Activated naive CD4-positive, alpha-beta T cell treated with anti-CD3 and anti-CD28 coated beads, Interleukin-2, amount 50 U/mL, for 72 hours (primary cell): ENCODE measurements at places on chromosomes 7 and 10. TPM values are rescaled to one million over a fixed set of nuclear protein-coding genes. Genes with fewer than 3 reads are reported as not detected.

The C10orf67 gene
- total RNA-seq: 0.23 TPM

The WEE2 gene
- not detected for total RNA-seq

The INPP5F gene
- total RNA-seq: 27.3 TPM

The FKBP9 gene
- total RNA-seq: 2.1 TPM

The AKR1D1 gene
- total RNA-seq: not detected

DNA sequence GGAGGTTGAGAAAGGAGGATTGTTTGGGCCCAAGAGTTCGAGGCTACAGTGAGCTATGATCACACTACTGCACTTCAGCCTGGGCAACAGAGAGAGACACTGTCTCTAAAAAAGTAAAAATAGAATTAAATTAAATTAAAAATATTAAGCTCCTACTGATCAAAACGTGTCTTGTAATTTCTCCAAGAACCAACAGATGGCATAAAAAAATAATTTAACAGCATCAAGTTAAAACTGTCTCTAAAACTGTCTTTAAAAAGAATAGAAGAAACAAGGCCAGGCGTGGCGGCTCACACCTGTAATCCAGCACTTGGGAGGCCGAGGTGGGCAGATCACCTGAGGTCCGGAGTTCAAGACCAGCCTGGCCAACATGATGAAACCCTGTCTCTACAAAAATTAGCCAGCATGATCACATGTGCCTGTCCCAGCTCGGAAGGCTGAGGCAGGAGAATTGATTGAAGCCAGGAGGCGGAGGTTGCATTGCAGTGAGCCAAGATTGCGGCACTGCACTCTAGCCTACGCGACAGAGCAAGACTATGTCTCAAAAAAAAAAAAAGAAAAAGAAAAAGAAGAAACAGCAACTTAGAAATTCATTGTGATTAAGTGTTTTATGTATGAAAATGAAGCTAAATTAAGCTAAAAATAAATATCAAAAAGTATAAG lies 24.5 kb downstream of the MTPAP start:
- no peak for DNase-seq

GRCh38 chr10:70348228-70348850 lies 34.1 kb downstream of the LRRC20 start:
- DNase-seq: peak; percentile 55

GRCh38 chr10:128539510-128540127 lies 413.4 kb upstream of the MKI67 start:
- DNase-seq: no peak

DNA sequence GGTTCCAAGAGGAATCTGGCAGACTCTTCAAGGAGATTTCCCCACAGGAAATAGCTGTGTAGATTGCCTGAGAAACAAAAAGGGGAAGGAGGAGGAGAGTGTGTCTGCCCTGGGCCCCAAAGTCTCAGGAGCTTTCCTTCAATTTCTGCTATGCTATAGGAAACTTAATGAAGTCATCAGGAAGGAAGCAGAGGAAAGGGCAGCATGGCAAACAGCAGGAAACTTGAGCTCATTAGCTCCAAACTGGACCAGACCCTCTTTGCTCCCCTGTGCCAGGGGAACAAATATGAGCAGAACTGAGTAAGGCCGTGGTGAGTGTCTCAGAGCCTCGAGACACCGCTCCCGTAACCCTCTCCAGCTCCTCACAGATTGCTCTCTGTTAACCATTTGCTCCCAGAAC lies 4.8 kb upstream of the KCNIP2 start:
- DNase-seq: no peak

GRCh38 chr10:124388823-124389612 lies 29.7 kb downstream of the OAT start:
- peak; percentile 91 for DNase-seq

DNA sequence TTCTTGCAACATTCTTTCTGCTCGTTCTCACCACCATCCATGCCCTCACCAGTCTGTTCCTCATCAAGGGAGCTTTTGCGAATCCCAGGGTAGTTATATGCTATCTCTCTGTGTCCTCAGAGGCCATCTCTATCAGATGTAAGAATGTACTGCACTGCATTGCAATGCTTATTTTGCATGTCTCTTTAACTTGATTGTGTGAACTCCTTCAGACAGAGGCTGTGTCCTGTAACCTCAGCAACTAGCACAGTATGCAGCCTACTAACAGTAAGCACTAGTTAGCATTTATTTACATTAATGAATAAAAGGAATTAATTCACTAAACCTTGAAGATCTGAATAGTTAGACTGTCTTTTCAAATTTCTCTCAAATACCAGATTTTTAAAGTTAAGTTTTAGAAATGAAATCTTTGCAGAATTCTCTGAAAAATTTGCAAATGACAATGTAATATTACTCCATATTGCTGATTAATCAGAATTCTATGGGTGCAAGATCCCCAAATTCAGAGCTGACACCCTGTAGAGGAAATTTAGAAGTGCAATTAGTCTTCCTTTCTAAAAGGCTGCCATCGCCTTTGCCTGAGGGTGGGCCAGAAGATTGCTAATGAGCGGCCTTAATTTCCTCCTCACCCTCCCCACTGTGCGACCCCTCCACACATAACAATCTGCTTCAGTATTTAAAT lies 10.3 kb upstream of the LHFPL3 start:
- no peak for DNase-seq

GRCh38 chr7:33614357-33615117 lies 290.8 kb upstream of the BMPER start:
- no peak for DNase-seq

- DNase-seq: no peak
These were observed 422.8 kb downstream of the GATA3 start for GRCh38 chr10:8477300-8477699.

DNA sequence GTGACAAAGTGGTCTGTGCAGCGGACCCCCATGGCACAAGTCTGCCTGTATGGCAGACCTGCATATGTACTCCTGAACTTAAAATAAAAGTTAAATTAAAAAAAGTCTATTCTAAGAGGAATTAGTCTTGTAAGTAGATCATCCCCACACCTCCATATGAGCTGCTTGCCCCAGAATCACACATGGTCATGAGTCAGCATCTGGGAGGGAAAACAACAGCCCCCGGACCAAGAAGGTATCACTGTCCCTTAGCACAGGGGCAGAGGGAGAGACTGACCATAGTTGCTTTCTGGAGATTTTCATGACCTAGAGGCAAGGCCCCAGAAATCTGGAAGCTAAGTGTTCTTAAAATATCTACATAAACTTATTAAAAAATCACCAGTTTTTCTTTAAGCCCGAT lies 86.6 kb upstream of the PDK4 start:
- DNase-seq: no peak

DNA sequence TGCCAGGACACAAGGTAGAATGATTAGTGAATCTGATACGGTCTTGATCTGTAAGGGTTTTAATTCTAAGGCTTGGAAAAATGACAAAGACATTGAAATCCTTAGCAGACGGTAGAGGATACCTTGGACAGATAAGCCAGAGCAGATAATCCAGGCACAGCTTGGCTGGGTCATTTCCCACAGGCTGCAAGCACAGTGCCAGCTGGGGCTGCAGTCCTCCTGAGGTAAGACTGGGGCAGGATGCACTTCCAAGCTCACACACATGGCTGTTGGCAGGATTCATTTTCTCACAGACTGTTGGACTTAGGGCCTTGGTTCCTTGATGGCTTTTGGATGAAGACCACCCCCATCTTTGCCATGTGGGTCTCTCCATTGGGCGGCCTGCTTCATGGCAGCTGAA lies 63.2 kb upstream of the BMPER start:
- no peak for DNase-seq

GRCh38 chr7:50552921-50553320 lies 12.3 kb downstream of the DDC start:
- no peak for DNase-seq

DNA sequence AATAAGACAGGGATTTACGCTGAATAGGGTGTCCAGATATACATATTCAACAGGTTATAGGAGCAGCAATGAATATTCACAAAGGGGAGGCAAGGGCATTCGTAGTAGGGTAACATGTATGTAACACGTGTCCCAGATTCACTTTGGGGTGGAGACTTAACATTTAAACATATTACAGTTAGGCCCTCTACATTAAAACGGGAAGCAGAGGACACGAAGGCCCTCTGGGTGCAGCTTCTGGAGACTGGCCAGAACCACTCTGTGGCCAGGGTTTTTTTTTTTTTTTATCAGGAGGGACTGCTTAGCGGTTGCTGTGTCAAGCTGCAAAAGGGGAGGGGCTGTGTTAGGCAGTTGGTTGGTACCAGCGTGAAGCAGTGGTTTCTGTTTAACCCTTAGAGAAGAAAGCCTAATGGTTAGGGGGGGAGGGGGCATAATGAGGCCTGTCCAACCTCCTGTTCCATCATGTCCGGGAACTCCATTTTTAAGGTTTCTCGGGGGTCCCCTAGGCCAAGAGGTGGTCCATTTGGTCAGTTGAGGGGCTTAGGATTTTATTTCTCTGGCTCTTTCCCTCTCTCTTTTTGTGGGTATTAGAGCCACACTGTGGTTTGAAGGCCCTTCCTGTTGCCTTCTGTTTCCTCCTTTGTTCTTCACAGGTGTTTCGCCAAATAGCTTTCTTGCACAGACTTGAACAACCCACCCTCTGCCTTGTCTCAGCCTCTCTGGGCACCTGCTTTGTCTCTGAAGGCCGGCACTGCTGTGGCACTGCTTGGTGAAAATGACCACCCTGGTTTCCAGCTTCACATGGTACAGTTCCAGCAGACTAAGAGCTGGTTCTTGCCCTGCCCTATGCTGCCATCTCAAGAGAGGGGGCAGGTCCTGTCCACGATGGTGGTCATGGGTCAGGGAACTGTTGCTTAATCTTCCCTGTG lies 26.4 kb downstream of the PRF1 start:
- DNase-seq: no peak

- no peak for DNase-seq
These were observed 26.9 kb downstream of the CCDC6 start for GRCh38 chr10:59879363-59879913.

GRCh38 chr10:80410122-80410521 lies 1.8 kb downstream of the PRXL2A start:
- no peak for DNase-seq

GRCh38 chr7:37310327-37311080 lies 138.2 kb downstream of the ELMO1 start:
- DNase-seq: no peak

DNA sequence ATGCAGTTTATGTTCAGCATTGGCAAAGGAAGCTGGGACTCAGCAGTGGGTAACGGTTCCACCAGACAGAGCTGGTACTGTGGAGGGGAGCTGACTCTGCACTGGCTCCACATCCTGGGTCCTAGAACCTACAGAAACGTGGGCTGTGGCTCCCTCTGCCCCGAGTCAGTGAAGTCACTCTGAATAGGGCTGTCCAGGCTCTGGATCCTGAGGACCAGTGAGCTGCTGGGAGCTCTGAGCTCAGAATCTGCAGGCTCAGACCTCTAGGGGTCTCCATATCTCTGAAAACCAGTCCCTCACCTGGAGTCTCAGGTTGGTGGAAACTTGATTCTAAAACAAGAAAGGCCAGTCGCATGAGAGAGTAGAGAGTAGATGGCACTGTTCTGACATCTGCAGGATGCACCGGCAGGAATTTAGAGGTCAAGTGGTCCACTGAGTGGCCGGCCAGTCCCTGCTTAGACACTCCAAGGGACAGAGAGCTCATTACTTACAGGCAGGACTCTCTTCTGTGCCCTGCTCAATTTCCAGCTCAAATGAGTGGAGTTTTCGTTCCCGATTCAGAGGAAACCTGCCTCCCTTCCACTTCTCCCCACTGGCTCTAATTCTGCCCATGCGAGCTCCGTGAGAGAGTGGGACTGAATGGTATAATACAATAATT lies 18.6 kb downstream of the NPFFR1 start:
- no peak for DNase-seq

GRCh38 chr10:124594240-124594639 lies 132.6 kb downstream of the LHPP start:
- no peak for DNase-seq

DNA sequence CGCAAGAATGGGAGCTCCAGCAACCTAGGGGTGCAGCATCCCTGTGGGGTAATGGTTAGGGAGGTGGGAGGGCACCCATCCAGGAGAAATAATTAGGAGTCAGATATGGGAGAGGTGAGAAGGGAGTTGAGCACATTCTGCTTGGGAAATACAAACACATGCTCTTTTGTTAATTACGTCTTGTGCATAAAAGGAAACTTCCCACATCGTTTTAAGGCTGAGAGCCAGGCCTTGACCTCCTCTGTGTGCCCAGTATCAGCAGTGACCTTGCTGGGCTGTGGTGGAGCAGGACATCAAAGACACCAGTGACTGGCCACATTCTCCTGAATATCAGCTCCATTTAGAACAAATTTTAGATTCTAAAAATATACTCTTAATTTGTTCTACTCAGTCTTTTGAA lies 22.6 kb downstream of the AKR1C4 start:
- no peak for DNase-seq

GRCh38 chr7:101534873-101535272 lies 94.2 kb downstream of the MYL10 start:
- no peak for DNase-seq

DNA sequence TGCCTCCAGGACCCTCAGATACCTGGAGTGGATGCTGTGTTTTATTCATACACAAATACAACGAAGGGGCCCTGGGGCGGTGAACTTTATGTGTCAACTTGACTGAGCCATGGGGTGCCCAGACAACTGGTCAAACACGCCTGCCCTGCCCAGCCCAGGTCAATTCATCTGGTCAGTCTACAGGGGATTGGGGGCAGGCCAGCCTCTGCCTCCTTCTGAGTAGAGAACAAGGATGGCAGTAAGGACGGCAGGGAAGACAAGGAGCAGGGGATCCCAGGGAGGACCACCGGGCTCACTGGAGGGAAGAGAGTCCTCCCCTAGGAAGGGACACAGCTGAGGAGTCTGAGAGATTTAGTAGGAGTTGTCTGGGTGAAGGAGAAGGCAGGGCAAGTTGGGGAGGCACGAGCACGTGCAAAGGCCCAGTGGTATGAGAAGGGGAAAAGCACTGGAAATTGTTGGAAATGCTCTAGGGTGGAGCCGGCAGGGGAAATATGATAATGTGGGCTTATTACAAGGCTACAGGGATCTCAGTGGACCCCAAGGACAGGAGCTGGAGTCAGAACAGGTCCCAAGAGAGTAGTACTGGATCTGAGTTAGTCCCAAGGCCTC lies 63.4 kb downstream of the MYL10 start:
- no peak for DNase-seq

DNA sequence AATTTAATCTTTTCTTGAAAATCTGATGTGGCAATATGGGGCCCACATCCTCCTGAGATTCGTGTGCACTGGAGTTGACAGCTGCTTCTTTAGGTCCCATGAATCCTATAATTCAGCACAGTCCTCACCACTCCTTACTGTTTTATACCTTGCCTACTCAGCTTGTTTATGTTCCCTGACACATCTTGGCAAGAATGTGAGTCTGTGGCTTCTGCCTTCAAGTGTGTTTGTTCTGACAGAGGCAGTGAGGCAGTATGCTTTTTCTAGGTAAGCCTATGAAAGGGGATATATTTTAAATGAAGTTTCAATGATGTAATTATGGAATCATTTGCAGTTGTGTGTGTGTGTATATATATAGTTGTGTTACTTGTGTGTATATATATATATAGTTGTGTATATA lies 106.4 kb downstream of the AMPH start:
- no peak for DNase-seq

DNA sequence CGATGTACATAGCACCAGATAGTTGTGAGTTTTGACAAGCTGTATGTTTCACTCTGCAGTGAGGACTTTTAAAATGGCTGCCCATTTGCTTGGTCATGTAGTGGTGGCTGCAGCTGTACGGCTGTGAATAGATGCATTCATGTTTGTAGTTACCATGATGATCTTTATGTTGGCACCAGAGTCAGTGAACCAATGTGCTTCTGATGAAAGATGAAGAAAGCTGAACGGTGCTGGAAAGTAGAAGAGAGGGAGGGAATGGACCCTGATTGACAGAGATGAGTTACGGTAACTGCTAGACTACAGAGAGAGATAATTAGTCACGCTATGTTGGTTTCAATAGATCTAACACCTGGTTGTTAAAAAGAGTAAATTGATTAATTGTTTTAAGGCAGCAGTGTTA lies 256.8 kb downstream of the CELF2 start:
- DNase-seq: no peak
